DMS79 (cell line): ENCODE measurements at places on chromosomes 3 and 15.
A peak's percentile ranks its signal among the peaks of the same experiment; 100 is the strongest.

GRCh38 chr3:105759442-105760078, 109.3 kb downstream of the CBLB start:
- DNase-seq: no peak

GRCh38 chr3:10335190-10335738, 14.4 kb upstream of the SEC13 start:
- DNase-seq: no peak

- no peak for DNase-seq
Observed at GRCh38 chr15:45773149-45773548, 138.3 kb downstream of the SQOR start.

- DNase-seq: peak; percentile 61
Observed at GRCh38 chr3:52005571-52005986, 9.9 kb upstream of the RPL29 start.

DNA sequence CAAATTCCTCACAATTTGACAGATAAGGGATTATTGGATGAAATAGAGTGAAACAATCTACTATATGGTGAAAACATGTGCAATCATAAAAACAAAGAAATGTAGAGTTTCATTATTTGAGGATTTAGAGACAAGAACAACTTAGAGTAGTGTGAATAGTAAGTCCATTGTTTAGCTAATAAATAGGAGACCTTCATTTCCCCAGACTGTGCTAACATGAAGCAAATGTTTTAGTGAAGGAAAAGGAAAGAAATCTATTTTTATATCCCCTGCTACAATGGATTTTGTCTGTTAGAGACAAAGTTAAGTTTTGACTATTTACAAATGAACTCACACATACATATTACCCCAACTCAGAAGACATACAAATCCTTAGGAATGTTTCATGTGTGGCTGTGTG, 77.8 kb downstream of the EFL1 start:
- no peak for DNase-seq

- peak; percentile 19 for DNase-seq
Observed at GRCh38 chr15:90873998-90874605, 5.7 kb downstream of the FURIN start.

GRCh38 chr3:55439657-55440056, 47.4 kb downstream of the WNT5A start:
- DNase-seq: no peak

DNA sequence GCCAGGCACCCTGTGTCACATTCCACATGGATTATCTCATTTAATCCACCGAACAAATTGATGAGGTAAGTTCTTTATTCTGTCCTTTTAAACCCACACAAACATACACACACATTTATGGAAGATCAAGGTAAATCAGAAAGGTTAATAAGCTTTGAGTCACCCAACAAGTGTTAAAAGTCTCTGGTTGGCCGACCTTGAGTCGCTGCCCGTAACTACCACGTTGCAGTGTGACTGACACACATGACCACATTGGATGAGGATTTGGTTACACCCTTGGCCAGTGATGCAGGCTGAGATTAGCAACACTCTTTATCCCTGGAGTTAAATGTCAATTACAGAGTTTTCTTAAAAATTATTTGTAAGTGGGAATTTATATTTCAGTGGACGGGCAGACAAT, 19.2 kb downstream of the FOXP1 start:
- no peak for DNase-seq

GRCh38 chr3:83890763-83891135, 1068.0 kb upstream of the CADM2 start:
- DNase-seq: no peak

- DNase-seq: no peak
Observed at GRCh38 chr15:69624816-69625215, 172.2 kb downstream of the RPLP1 start.

DNA sequence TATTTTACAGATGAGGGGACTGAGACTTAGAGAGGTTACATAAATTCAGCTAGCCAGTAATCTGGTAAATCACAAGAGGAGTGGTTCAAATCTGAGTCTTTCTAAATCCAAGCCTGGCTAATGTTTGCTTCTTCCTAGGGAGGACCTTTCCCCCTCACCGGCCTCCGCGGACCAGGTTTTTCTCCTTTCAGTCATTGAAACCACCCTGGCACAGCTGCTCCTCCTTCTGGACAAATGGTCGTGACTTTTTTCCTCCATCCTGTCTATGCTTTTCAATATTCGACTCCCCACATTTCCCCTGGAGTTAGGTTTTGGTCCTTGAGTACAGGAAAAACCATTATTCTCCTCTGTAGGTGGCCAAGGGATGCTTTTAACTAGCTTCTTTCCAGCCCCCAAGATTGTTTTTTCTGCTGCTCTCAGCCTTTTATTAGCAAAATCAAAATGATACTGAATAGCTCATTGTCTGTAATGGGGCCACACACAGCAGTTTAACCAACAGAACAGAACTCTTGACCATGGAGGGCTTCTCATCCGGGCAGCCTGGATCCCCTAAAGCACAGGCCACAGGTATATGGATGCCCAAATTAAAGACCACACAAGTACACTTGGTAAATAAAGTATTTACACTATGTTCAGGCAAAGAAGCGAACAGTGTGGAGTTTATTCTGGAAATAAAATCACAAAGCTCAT, 85.9 kb upstream of the KLHL25 start:
- no peak for DNase-seq

- DNase-seq: no peak
Observed at GRCh38 chr15:31606931-31607497, 280.4 kb downstream of the KLF13 start.

GRCh38 chr3:43522727-43523362, 99.0 kb downstream of the ANO10 start:
- DNase-seq: no peak

- DNase-seq: no peak
Observed at GRCh38 chr3:45084820-45085816, 59.0 kb downstream of the CLEC3B start.

DNA sequence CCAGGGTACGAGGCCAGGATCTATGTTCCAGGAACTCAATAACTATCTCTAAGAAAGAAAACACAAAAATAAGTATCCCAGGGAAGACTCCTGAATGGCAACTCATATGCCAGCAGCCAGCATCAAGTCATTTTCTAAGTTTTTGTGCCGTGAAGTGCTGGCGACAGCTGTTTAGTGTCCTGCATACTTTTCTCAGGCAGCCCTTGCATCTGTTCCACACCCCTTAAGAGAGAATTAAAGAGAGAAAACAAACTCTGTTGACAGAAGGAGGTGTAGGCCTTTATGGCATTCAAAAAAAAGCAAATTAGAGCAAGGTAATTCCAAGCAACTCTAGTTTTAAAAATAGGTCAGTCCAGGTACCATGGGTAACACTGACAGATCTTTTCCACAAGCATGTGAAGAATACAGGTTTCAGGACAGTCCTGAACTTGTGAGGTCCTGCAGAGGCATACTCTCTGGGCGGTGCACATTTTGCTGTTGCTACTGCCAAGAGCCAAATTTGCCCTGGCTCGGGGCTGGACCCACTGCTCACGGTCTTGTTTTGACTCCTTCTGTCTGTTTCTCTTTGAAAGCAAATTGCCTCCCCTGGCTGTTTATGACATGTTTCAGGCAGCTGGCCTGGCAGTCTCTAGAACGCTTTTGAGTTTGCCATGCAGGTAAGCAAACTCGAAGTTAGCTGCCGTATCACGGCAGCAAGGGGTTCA, 252.1 kb upstream of the ADAMTS9 start:
- no peak for DNase-seq

DNA sequence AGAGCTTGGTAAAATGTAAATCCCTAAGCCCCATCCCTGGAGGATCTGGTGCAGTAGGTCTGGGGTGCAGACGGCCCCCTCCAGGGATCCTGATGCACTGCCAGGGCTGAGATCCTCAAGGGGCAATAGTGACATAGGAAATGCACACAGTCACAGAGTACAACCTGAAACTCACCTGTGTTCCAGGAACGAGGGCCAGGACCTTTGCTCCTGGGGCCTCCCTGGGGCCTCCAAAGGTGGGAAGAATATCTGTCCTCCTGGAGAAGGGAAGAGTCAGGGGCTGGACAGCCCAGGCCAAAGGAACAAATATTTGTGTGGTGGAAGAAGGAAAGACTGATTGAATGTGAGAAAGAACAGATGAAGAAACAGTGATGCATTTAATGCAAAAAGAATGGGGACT, 9.5 kb downstream of the SSUH2 start:
- no peak for DNase-seq

GRCh38 chr3:195467641-195468390, 25.0 kb upstream of the ACAP2 start:
- DNase-seq: no peak

DNA sequence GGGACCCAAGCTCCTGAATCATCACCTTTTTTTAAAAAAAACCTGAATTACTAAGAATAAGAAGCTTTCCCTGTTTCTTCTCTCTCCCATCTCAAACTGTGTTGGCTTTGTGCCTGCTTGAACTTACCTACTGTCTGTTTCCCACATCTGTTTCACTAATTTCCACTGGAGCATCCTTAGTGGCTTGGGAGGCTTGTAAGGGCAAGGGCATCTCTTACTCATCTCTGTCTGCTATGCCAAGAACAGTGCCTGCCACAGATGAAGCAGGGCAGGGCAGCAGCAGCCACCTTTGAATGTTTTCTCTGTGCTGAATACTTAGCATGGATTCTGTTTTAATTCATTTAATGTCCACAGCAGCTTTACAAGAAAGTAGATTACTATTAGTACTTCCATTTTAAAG, 42.3 kb downstream of the SNRK start:
- no peak for DNase-seq

GRCh38 chr3:53677413-53677812, 168.8 kb downstream of the CHDH start:
- no peak for DNase-seq

GRCh38 chr3:175670557-175670956, 811.4 kb downstream of the NAALADL2 start:
- DNase-seq: no peak

DNA sequence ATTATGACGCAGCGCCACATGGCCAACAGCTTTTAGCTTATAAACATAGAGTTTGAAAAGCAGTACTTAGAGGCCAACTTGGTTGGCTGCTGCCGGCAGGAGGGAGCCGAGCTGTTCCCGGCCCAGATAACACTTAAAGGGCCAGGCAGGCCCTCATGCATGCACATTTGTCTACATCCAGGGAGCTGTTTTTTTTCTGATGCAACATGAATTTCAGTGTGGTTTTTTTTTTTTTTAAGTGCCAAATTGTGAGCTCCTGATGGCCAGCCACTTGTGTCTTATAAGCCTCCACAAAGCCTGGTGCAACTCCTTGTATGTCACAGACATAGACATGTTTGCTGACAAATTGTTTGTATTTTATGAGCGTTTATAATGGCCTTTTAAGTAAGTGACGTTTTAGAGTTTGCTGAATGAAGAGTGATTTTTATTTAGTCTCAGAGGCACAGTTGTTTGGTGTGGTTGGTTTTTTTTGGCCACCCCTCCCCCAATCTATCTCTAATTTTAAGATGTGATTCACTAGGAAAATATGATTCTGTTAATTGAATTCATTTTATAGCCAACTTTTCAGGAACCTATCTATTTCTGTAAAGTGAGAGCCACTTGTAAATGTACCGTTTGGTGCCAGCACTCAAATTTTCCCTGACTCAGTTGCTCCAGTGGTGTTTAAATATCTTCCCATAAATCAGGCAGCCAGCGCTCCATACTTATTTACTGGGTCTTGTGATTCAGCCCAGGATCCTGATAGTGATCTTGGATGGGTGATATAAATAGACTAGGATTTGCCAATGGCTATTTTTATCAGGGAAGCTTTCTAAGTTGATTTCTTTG, 134.3 kb downstream of the VGLL4 start:
- DNase-seq: peak; percentile 72

- DNase-seq: no peak
Observed at GRCh38 chr15:72559781-72560180, 85.7 kb downstream of the ARIH1 start.

DNA sequence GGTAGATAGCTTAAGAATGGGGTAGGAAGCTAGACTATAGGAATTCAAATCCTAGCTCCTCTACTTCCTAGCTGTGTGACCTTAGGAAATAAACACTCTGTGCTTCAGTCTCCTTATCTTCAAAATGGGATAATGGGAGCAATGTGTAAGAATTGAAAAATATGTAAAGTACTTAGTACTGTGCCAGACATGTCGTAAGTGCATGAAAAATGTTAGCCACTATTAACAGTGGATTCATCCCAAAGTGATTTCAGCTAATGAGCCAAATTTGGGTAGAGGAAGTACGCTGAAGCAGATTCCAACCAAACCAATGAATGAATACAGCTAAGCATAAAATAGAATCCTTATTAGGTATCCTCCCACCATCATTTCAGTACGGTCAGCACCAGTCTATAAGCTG, 192.1 kb downstream of the RORA start:
- no peak for DNase-seq

DNA sequence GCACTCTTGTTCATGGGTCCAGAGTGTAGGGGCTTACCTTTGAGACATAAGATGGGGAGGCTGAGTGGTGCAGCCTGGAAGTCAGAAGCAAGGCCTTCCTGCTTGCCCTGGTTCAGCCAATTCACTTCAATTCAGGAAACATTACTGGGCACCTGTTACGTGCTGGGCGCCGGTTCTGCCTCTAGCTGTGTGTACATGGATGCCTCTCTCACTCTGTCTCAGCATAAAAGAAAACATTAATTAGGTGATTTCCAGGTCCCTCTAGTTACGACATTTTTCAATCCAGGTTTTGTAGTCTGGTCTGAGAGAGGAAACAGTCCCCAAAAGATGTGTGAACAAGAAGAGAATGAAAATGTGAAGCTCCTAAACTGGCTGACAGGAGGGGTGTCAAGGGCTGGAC, 1.2 kb downstream of the RTP1 start:
- no peak for DNase-seq

DNA sequence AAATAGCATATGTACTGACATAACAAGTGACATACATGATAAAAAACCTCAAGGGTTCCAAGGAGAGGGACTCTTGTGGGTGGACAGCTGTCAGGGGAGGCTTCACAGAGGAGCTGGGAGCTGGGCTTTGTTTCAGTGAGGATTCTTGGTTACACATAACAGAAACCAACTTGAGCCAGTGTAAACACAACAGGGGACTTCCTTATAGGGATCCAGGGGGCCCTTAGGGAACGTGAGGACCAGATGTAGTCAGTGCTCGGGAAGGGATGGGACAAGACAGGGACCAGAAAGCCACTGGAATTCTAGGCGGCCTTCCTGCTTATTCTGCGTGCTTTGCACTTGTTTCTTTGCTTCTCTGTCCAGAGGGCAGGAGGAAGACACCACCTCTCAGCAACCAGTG, 34.9 kb downstream of the SNAPC5 start:
- no peak for DNase-seq

- no peak for DNase-seq
Observed at GRCh38 chr3:141243271-141243707, 11.7 kb downstream of the PXYLP1 start.

GRCh38 chr15:68057034-68057433, 2.9 kb downstream of the PIAS1 start:
- DNase-seq: no peak

DNA sequence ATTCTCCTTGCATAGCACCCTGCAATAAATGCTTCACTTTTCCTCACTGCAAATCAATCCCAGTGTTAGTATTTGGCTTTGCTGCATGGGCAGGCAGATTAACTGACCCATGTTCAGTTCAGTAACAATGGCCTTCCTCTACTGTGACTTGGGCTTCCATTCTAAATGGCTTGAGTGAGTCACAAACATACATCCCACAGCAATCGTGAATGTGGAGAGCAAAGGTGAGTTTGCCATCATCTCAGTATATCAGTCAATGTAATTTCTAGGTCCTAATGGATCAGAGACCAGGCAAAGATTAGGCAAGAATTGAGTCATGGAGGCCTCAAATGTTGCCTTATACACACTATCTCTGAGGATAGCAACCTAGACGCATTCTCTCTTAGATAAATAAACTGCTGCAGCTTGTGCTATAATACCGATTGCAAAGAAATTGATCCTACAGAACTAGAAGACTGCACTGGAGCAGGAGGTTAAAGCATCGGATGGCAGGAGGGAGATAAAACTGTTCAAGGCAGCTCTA, 8.3 kb upstream of the ATP8B4 start:
- DNase-seq: no peak
